Renal cortical epithelial cell (primary cell): ENCODE measurements at places on chromosomes 4 and X.
A peak's percentile ranks its signal among the peaks of the same experiment; 100 is the strongest.

GRCh38 chr4:95086551-95086950 lies 328.8 kb downstream of the BMPR1B start:
- DNase-seq = peak; percentile 63

DNA sequence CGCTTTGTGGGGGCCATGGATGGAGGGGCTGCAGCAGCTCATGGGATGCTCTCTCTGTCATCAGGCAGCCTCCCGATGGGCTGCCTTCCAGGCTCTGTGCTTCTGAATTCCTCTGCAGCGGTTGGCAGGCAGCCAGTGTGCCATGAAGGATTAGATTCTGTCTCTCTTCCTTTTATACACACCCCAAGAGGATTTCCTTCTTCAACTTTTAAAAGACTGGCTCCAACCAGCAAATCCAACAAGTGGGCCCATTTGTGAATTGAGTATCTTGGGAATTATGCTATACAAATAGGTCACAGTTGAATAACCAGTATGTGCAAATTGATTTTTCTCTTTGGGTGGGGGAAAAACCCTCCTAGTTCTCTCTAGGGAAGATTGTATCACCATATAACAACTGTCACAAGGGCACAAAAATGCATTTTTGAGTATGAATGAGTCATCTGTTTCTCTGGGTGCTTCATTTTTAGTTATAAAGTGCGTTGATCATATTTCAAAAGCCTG lies 96.8 kb upstream of the FAT1 start:
- DNase-seq = peak; percentile 42

- DNase-seq = no peak
Measured at GRCh38 chr4:152374153-152374552, 161.7 kb downstream of the FBXW7 start.

DNA sequence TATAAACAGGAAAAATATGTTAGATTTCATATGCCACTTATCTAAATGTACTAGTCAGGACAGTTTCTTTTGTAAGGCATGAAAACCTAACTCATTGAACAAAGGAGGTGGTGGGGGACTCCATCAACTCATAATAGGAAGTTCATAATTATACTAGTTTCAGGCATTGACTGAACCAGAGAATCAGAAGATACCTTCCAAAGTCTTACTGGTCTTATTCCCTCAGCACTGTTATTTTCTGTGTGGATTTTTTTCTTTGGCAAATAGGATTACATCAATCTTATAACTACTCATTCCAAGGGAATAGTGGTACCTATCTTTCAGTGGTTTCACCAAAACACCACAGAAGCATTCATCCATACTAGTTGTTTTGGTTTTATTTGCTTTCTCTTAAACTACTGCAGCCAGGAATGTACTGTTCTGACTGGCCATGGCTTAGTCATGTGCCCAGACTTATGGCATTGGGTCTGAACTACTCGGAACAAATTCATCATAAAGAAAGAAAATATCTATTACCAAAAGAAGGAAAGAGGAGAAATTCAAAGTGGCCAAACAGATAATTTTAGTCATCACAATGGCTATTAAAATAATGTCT lies 273.9 kb downstream of the ARAP2 start:
- DNase-seq = no peak

DNA sequence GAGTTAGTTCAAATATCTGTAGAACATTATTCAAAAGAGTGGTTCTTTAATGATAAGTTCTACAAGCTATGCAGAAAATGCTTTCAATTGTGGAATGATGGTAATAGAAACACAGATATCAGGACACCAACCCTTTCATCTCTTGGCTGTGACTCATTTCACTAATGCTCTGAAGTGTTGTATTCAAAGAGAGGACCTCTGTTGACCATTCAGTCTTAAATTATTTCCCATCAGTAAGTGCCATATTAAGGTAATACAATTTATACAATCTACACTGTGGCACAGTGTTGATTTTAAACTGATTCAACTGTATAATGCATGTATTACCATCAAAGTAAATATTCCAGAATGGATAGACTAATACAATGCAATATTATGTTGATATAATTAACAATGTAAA lies 289.0 kb upstream of the ADGRL3 start:
- DNase-seq = no peak

DNA sequence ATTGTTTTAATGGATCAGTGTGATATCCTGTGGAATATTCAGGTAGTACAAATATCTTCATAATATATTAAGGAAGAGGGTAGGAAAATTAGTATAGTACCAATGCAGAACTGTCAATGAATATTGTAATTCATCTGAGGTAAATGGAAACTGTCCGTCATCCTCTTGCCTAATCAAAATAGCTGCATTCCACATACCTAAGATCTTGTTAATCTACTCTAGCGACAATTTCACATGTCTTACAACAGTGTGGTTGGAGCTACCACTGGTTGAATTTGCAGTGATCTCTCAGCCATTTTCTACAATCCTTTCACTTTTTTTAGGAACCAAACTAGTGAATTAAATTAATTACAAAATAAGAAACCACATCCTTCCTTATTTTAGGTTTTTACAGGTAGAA lies 117.5 kb downstream of the PCDH18 start:
- DNase-seq = no peak

- DNase-seq = no peak
Measured at GRCh38 chr4:53608242-53608641, 17.0 kb upstream of the LNX1 start.

GRCh38 chrX:130556951-130557350 lies 155.2 kb downstream of the RBMX2 start:
- DNase-seq = no peak

GRCh38 chr4:83197555-83198235 lies 83.2 kb upstream of the PLAC8 start:
- no peak for DNase-seq

- no peak for DNase-seq
Measured at GRCh38 chr4:76733068-76733771, 164.7 kb downstream of the SOWAHB start.

DNA sequence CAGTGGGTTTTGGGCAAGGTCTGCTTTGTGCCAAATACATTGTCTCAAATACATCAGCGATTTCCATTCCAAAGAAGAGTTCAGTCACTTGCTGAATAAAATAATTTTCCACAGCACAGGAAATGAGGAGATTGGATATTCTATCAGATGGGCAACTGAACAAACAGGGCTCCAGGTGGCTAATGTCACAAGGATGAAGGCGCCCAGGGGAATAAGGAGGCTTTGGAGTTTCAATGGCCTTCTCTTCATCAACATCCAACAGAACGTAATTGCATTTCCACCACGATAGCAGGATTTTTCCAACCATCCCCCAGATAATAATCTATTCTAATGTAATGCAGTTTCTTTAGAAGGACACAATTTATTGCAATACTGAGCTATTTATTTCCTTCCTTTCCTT lies 104.7 kb upstream of the KLHL13 start:
- no peak for DNase-seq

DNA sequence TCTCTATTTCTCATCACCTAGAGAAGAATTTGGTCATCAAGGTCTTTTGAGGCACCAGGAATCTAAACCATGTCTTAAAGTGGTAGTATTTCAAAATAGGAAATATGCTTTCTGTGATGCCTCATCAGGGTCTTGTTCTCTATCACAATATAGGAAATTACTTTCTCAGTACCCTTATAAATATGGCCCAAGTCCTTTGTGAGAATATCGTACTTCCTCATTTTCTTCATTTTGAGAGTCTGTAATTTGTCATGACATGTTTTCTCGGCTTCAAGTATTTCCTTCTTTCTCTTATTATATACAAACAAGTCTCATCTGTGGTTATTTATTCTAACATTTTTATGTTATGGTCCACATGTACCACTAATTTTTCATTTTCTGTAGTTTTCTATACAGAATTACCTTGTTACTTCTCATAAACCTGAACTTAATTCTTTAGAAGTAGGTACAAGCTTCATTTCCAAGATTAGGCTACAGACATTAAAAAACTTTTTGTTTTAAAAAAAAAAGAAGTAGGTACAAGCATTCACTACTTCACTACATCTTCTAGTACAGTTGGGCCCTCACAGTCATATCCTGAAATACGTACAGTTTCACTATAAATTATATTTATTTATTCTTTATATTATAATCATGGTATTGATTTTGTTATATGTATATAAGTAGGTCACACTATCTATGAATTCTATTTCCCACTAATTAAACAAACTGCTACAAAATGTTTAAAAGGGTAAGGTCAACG lies 54.4 kb downstream of the KLHL13 start:
- DNase-seq = no peak

GRCh38 chrX:151920101-151920500 lies 7.4 kb downstream of the MAGEA4 start:
- no peak for DNase-seq

GRCh38 chrX:13284570-13284969 lies 35.3 kb downstream of the ATXN3L start:
- no peak for DNase-seq

DNA sequence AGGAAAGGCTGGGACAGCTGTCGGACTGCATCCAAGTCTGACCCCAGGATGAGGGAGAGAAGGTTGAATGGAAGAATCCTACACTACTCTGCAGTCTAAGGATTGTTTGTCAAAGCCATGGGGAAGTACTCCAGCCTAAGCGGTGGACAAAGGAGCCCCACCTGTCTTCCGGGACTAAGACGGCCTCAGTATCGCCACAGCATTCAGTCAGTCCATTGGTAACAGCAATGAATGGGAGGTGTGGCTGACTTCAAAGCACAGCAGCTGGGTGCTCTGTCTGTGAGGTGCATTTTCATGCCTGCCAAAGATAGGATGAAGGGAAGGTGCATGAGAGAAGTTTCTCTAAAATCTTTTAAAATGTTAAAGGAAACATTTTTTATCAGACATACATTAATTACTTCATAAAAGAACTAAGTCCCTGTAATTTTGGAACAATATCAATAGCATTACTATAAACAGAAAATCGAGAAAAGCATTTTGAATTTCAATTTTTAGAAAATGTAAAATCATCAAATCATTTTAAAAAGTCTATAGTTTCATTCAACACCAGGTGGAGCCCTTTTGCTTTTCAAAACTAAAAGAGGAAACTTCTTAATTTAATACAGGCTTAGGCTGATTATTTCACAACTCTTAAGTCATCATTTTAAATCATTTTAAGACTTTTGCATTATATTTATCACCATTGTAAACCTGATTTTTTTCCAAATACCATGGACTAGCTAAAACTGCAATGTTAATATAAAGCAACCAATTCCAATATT lies 27.6 kb upstream of the INTU start:
- DNase-seq = peak; percentile 53
